Stimulated activated CD8-positive, alpha-beta memory T cell treated with anti-CD3 and anti-CD28 coated beads, Interleukin-7, amount 100 ng/mL, for 4 hours (primary cell): ENCODE measurements at places on chromosomes 6 and 20.

- DNase-seq, result no peak
Observed at GRCh38 chr6:168025831-168026710, 28.6 kb downstream of the KIF25 start.

DNA sequence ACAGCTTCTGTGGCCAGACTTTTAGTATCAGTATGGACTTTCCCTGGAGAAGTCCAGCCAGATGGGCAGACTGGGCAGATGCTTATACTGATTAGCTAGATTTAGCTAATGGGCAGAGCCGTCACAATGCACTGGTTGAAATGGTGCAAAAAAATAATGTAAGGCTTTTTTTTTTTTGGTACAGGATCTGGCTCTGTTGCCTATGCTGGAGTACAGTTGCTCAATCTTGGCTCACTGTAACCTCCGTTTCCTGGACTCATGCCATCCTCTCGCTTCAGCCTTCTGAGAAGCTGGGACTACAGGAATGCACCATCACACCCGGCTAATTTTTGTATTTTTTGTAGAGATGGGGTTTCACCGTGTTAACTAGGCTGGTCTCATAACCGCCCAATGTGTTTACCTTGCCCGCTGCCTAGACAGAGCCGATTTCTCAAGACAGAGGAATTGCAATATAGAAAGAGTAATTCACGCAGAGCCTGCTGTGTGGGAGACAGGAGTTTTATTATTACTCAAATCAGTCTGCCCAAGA, 16.4 kb upstream of the KIFC1 start:
- no peak for DNase-seq

DNA sequence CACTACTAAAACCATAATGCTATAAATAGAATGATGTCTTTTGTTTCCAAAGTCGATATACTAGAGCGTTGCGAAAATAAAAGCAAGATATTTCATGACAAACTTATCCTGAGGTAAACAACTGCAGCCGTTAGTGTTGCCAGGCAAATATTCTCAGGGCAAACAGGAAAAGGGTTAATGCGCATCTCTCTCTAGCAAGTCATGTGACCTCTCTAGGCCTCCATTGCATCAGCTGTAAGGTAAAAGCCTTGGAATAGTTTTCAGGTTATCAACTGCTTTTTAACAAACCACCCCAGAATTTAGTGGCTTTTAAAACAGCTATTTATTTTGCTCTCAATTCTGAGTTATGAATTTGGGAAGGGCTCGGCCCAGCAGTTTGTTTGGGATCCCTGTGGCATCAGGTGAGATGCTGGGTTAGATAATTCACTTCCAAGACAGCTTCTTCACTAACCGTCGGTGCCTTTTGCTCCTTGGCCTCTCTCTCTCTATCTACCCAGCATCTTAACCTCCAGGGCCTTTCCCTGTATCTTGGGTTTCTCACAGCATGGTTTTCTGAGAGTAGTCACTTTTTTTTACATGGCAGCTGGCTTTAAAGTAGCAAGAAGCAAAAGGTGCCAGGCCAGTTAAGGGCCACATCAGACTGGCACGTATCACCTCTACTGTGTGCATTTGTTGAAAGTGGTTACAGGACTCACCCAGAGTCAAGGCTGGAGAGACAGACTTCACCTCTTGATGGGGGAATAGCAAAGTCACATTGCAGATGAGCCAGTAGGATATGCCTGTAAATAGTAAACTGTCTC, 39.2 kb upstream of the LTV1 start:
- DNase-seq, result no peak

- DNase-seq, result no peak
Observed at GRCh38 chr20:63658749-63659187, 656 bp downstream of the RTEL1 start.

DNA sequence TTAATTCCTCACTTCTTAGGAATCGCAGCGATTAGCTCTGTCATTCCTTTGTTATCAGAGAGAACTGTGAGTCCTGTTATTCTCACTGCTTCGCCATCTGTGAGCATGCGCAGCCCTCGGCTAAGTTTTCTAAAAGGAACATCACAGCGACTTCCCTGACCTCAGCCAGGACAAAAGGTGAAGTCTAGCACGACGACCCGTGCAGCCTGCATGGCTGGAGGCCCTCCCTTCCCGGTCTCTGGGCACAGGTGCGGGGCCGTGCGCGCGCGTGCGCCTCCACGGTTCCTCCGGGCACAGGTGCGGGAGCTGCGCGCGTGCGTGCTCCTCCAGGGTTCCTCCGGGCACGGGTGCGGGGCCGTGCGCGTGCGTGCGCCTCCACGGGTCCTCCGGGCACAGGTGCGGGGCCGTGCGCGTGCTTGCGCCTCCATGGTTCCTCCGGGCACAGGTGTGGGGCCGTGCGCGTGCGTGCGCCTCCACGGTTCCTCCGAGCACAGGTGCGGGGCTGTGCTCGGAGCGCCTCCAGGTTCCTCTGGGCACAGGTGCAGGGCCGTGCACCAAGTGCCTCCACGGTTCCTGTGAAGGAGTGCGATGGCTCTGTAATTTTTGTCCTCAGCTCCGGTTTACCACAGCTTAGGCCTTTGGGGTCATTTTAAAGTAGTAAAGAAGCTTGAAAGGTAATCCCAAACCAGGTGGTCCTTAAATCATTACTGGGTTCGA, 212.3 kb downstream of the ERMARD start:
- no peak for DNase-seq

- DNase-seq, result peak; percentile 45
Observed at GRCh38 chr6:33683051-33683571, 28.4 kb downstream of the UQCC2 start.

DNA sequence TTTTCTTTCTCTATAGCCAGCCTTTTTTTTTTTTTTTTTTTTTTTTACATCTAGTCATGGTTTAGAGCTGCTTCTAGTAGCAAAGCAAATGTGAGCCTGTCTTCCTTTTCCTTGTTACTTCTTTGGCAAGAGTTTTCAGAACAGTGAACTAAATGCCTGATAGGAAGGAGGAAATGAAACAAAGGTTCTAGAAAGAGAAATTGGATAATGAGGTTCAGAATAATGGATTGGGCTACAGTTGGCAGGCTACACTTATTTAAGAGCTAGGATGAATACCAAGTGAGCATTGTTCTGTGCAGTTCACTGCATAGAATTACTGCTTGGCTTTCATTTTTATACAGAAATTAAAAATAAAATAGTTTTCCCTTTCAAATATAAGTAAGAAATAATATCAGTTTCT, 78.6 kb downstream of the HIVEP1 start:
- no peak for DNase-seq

GRCh38 chr20:39452583-39453340, 490.6 kb downstream of the DHX35 start:
- no peak for DNase-seq

- DNase-seq, result no peak
Observed at GRCh38 chr6:30750379-30750668, 6.0 kb upstream of the IER3 start.

GRCh38 chr6:137738931-137739504, 128.0 kb upstream of the TNFAIP3 start:
- no peak for DNase-seq

GRCh38 chr20:15655295-15655874, 917.9 kb downstream of the KIF16B start:
- no peak for DNase-seq

DNA sequence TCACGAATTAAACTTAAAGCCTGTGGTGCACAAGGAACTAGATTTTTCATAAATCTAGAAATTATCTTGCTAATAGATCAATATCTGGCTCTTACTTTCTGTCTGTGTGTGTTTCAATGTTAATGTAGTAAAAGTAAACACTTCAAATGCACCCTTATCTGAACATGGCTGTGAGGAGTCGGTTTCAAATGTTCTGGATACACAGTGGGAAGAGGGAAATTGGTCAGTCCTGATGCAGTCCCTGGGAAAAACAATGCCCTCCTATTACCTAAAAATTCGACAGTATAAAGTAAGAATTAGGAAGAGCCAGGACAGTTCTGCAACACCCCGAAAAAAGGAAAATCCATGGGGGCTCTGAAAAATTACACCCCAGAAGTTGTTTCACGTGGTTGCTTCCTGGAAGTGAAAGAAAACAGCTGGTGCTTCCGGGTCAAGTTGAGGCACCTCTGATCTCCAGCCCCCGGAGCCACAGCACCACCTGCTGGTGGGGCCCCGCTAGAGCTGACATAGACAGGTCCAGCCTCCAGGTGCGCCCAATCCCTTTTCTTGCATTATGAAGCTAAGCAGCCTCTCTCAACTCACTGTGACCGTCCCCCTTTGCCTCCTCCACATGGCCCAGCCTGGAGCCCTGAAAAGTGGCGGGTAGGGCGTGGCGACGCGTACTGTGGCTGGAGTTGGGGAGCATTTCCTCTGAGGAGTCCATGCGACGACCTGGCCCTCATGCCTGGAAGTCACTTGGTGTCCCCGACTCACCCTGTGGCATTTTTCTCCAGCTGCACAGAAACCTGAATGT, 8.3 kb downstream of the SEMG2 start:
- no peak for DNase-seq

DNA sequence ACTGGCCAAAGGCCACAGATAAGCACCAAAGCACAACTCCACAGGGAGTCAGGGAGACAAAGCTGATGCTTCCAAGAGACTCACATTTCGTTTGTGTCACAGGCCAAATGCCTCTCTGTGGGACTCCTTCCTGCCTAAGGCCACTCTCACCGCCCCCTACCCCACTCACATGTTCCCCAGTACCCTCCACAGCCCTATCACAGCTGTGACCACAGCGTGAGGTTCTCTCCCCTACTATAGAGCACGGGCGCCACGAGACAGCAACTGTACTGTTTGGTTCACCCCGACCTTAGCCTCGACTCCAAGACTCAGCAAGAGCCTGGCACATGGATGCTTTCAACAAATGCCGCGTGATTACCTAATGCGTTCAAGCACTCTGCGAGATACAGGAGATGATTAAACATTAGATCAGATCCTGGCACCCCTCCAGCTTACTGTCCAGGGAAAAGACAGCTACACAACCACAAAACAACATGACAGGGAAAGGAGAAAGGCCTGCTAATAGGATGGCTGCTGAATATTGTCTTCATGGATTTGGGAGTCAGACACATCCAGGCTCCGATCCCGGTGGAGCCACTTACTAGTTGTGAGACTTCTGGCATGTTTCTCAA, 105.5 kb downstream of the AGPAT4 start:
- DNase-seq, result no peak

- no peak for DNase-seq
Observed at GRCh38 chr6:141667580-141668309, 465.0 kb upstream of the GJE1 start.

DNA sequence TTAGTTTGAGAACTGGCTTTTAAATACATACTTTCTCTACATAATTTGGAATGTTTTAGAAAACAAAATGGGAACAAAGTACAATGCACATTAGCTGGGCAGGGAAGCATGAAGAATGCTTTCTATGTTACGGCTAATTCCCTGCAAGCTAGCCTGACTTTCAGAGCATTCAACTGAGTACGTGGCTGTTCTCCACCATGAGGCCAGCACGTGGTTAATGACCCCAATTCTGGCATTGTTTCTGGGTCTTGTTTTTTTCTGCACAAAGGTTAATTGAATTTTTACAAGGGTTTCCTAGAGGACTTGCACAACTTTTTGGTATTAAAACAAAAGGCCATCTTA, 208.6 kb upstream of the AGPAT4 start:
- DNase-seq, result no peak
